ENCODE measurements at places on chromosomes 5 and 9. TPM values are rescaled to one million over a fixed set of nuclear protein-coding genes. Genes with fewer than 3 reads are reported as not detected.

The ZNF367 gene
- 14.3 TPM for total RNA-seq

The BHMT2 gene
- total RNA-seq, result not detected

The GARIN3 gene
- not detected for total RNA-seq

The CDX1 gene
- not detected for total RNA-seq

The ARL14EPL gene
- not detected for total RNA-seq

The RAB3C gene
- total RNA-seq, result not detected

The PCDHA8 gene
- total RNA-seq, result not detected

GRCh38 chr9:102700936-102701335 is 294.2 kb upstream of the CYLC2 start:
- H3K4me3 ChIP-seq, result no peak overlapping the region
- H3K27ac ChIP-seq, result no peak overlapping the region
- H3K36me3 ChIP-seq, result no peaks in the 10 kb centered on the region
- H3K27me3 ChIP-seq, result no peaks in the 10 kb centered on the region

DNA sequence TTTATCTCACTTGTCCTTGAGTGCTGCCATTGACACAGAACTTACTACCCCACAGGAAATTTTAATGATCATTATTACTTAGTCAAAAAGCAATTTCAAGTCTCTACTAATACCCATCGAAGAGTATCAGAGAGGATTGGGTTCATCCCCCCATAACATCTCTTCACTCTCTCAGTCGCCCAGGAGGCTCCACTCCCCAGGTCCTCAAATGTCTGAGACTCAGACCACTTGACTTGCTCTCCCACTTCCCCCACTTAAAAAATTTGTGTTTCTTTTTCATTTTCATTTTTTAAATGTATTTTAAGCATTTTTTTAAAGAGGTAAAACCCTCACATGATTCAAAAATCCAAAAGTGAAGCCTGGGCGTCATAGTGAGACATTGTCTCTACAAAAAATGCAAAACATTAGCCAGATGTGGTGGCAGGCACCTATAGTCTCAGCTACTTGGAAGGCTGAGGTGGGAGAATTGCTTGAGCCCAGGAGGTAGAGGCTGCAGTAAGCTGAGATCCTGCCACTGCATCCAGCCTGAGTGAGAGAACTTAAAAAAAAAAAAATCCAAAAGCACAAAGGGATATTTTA is 56.8 kb upstream of the TRAF1 start:
- no peak for DNase-seq
- peaks cover 4% of the 10 kb centered on the region for H3K4me1 ChIP-seq

GRCh38 chr9:99255651-99256050 is 33.6 kb downstream of the SEC61B start:
- no peaks in the 10 kb centered on the region for H3K27me3 ChIP-seq
- H3K4me3 ChIP-seq, result no peak overlapping the region
- no peak for DNase-seq
- H3K4me1 ChIP-seq, result peaks cover 30% of the 10 kb centered on the region
- H3K36me3 ChIP-seq, result no peaks in the 10 kb centered on the region
- no peak overlapping the region for H3K27ac ChIP-seq

- no peak overlapping the region for H3K4me3 ChIP-seq
- H3K4me1 ChIP-seq, result no peaks in the 10 kb centered on the region
- H3K36me3 ChIP-seq, result no peaks in the 10 kb centered on the region
- no peak overlapping the region for H3K27ac ChIP-seq
Observed at GRCh38 chr5:129724222-129724621, 23.7 kb upstream of the MINAR2 start.

DNA sequence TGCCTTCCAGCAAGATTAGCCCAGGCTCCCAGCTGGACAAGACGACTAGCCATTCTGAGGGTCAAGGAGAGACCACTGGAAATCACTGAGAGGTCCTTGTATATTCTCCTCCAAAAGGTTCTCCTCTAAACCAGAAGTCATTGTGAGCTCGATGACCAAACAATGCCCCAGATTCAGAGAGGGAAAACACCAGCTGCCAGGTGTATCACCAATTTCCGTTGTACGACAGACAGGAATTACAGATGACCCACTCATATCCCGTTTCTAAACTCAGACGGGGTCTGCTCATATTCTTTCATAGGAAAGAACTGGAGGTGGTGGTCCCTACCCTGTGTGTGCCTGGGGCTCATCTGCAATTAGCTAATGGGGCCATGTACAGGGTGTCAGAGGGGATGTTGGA is 14.2 kb downstream of the FAXDC2 start:
- H3K36me3 ChIP-seq, result no peaks in the 10 kb centered on the region
- H3K4me1 ChIP-seq, result no peaks in the 10 kb centered on the region
- no peak overlapping the region for H3K27ac ChIP-seq
- DNase-seq, result no peak
- H3K4me3 ChIP-seq, result no peak overlapping the region

DNA sequence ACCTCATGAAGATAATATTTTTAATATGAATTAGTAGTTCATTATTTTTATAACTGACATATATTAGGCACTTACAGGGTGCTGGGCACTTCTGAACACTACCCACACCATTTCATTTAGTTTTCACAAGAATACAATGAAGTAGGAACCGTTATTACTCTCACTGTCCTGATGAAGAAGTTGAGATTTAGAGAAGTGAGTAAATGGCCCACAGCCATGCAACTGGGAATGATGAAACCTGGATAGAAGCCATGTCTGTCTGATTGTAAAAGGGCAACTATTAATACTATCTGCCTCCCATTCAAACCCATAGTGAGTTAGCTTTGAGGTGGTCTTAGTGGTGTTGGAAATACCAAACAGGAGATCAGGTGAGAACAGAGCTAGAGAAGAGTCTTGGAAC is 29.6 kb upstream of the OTULINL start:
- H3K27me3 ChIP-seq, result no peaks in the 10 kb centered on the region
- no peaks in the 10 kb centered on the region for H3K36me3 ChIP-seq
- H3K4me1 ChIP-seq, result no peaks in the 10 kb centered on the region
- H3K4me3 ChIP-seq, result no peak overlapping the region
- no peak for DNase-seq

GRCh38 chr5:119279093-119279492 is 76.7 kb upstream of the TNFAIP8 start:
- no peaks in the 10 kb centered on the region for H3K36me3 ChIP-seq
- H3K4me3 ChIP-seq, result no peak overlapping the region
- peaks cover 49% of the 10 kb centered on the region for H3K4me1 ChIP-seq
- peak overlapping the region; percentile 13 for H3K27ac ChIP-seq
- DNase-seq, result no peak
- no peaks in the 10 kb centered on the region for H3K27me3 ChIP-seq

DNA sequence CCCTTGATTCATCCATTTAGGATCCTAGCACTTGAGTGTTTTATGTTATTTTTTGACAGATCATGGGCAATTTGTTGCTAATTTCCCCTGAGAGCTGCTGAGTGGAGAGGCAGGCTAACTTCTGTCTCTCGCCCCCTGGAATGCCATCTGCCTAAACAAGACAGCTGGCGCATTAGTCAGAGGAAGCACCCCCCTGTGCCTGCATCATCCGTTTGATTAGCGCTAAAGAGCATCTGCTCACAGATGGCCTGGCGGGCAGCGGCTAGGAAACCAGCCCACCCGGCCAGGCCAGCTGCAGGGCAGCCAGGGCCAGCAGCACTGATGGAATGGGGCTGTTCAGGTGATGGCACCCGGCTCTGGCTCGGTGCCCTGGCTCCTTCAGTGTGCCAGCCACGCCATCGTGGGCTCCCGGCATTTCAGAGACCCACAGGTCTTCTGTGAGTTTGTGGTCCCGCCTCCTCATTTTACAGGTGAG is 22.9 kb upstream of the ASS1 start:
- H3K4me3 ChIP-seq, result no peak overlapping the region
- no peaks in the 10 kb centered on the region for H3K4me1 ChIP-seq
- H3K27ac ChIP-seq, result no peak overlapping the region
- H3K36me3 ChIP-seq, result no peaks in the 10 kb centered on the region
- no peaks in the 10 kb centered on the region for H3K27me3 ChIP-seq
- no peak for DNase-seq

GRCh38 chr5:34682926-34683623 is 26.9 kb downstream of the RAI14 start:
- H3K36me3 ChIP-seq, result no peaks in the 10 kb centered on the region
- H3K27me3 ChIP-seq, result no peaks in the 10 kb centered on the region
- DNase-seq, result no peak
- H3K4me1 ChIP-seq, result no peaks in the 10 kb centered on the region
- H3K27ac ChIP-seq, result no peak overlapping the region
- H3K4me3 ChIP-seq, result no peak overlapping the region

- H3K4me3 ChIP-seq, result peak overlapping the region; percentile 78
Observed at GRCh38 chr5:95731571-95732554, 727 bp downstream of the RHOBTB3 start.

DNA sequence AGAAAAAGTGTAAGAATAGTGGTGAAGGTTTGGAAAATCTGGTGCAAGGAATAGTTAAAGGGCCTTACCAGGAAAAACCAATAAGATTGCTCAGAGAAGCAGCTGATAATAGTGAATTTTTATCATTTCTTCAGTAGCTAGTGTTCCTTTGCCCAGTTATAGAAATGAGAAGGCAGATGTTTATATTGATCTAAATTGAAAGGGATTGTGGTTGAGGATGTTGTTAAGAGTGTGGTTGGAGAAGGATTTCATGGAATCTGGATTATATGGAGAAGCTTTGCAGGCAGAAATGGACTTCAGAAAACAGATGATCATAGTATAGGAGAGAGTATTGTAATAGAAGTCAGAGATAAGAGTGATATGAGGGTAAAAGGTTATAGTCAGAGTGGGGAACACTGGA is 102.6 kb downstream of the XRCC4 start:
- no peak overlapping the region for H3K4me3 ChIP-seq
- H3K36me3 ChIP-seq, result no peaks in the 10 kb centered on the region
- no peaks in the 10 kb centered on the region for H3K27me3 ChIP-seq
- DNase-seq, result no peak
- H3K27ac ChIP-seq, result no peak overlapping the region
